ENCODE measurements at places on chromosomes 2 and 18.

GRCh38 chr18:57923611-57924010 is 120.4 kb upstream of the NEDD4L start:
- DNase-seq = no peak

- DNase-seq = no peak
Observed at GRCh38 chr18:2482706-2483475, 88.4 kb downstream of the METTL4 start.

- no peak for DNase-seq
Observed at GRCh38 chr18:75592527-75592926, 165.0 kb upstream of the SMIM21 start.

GRCh38 chr2:121061633-121062032 is 223.4 kb downstream of the TFCP2L1 start:
- no peak for DNase-seq

GRCh38 chr2:228938629-228939028 is 332.5 kb downstream of the PID1 start:
- no peak for DNase-seq

All from stimulated activated CD4-positive, alpha-beta T cell treated with anti-CD3 and anti-CD28 coated beads, Interleukin-1b, Interleukin-23, amount 100 ng/mL, for 24 hours (primary cell).